ENCODE measurements at places on chromosomes 2 and 18.

GRCh38 chr18:29028560-29028959 is 851.6 kb upstream of the CDH2 start:
- no peak for DNase-seq

GRCh38 chr2:118325321-118325955 is 237.2 kb downstream of the INSIG2 start:
- DNase-seq: no peak

GRCh38 chr2:72893594-72894319 is 6.5 kb downstream of the SPR start:
- DNase-seq: no peak

- DNase-seq: no peak
Observed at GRCh38 chr18:48983793-48984437, 33.1 kb upstream of the SMAD7 start.

DNA sequence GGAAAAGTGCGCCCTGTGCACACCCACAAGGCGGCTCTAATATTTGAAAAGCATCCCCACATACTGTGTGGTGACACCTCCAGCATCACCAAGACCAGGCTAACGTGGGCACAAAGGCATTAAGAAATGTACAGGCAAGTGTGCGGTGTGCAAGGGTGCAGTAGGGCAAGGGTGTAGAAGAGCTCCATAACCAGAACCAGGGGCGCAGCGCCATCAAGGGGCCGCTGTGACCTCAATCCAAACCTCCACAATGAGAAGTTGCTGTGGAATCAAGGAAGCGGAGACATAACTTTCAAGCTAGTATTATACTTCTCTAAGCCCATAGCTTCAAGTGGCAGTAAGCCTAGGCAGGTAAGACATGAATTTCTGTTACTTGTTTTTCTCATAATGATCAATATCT is 13.0 kb downstream of the L3MBTL4 start:
- DNase-seq: no peak

DNA sequence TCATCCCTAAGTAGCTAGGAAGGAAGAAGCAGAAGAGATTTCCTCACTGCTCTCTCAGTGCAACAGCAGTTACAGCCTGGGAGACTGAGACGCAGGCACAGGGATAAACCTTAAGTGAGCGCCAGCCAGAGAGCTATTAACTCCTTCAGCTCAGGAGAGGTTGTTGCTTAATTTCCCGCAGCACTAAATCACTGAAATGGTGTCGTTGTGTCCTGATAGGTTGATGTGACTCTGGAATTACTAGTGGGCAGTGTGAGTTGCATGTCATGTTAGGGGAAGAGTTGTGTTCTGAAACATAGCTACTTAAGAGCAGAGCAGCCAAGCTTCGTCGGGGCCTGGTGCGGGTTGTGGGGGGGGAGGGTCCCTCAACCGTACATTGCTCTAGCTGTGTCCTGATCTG is 225.8 kb downstream of the NAPG start:
- DNase-seq: no peak

DNA sequence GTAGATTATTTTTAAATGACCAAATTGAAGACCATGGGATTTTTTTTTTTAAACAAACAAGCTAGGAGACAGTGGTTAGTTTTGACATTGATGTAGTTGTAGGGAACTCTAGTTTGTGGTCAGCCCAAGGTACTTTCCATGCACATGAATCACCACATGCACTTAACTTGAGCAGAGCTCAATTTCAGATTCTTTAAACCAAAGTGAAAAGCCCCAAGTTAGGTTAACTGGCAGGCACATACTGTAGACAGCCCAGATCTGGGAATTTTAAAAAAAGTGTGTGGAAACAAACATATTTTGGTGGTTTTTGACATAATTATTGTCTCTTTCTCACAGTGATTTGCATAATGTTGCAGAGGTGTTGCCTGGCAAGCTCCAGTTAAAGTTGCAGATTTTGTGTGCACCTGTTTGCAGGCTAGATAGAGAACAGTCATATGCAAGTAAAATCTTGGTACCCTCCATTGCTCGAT is 88.4 kb downstream of the BCL2L11 start:
- DNase-seq: no peak

DNA sequence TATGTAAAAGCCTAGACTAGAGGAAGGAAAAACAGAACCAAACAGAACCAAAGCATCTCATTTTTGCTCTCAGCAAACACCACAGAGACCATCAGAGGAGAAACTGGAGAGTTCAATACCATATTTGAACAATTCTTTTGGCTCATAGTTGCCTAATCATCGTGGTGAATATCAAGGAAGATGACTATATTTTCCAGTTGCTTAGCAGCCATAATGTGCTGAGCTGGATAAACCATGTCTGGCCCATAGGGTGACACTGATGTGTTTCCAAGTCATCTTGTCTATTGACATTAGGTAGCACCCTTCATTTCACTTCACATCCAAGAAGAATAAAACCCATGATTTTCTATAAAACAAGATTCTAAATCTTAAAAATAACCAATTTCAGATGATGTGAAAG is 5.9 kb upstream of the XRCC5 start:
- DNase-seq: no peak

DNA sequence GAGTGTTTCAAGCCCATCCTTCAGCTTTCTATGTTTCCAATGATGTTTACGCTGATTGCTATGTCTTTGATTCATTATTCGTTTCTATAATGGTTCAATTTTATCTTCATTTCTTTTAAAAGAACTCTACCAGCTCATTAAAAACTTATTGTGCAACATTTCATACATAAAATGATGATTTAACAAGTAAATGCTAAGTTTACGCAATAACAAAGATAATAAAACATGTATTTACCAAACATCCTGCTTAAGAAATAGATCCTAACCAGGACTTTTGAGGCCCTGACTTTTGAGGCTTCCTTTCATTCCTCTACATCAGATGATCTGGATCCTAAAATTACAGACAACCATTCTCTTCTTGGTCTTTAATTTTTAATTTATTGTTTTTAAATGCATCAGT is 86.5 kb upstream of the DLGAP1 start:
- DNase-seq: no peak

GRCh38 chr2:15943378-15944280 is 3.3 kb downstream of the MYCN start:
- no peak for DNase-seq

- DNase-seq: no peak
Observed at GRCh38 chr2:3838348-3838747, 135.0 kb downstream of the DCDC2C start.

- no peak for DNase-seq
Observed at GRCh38 chr2:233807966-233808935, 30.1 kb downstream of the MROH2A start.

DNA sequence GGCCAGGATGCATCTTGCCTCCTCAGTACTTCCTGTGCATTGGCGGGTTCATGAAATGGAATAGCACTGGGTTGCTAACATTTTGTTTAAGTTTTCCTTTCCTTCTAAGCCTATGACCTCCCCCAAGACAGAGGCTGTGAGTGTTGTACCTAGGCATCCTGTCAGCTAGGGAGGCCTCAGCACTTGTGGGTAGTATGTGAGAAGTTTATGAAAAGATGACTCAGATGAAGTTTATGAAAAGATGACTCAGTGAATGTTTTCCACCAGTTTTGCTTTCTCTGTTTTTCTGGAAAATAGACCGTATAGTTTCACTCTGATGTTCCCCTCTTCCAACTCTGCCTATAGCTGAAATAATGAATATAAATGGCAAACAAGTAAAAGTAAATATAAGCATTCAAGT is 412.9 kb downstream of the TMEM182 start:
- no peak for DNase-seq

DNA sequence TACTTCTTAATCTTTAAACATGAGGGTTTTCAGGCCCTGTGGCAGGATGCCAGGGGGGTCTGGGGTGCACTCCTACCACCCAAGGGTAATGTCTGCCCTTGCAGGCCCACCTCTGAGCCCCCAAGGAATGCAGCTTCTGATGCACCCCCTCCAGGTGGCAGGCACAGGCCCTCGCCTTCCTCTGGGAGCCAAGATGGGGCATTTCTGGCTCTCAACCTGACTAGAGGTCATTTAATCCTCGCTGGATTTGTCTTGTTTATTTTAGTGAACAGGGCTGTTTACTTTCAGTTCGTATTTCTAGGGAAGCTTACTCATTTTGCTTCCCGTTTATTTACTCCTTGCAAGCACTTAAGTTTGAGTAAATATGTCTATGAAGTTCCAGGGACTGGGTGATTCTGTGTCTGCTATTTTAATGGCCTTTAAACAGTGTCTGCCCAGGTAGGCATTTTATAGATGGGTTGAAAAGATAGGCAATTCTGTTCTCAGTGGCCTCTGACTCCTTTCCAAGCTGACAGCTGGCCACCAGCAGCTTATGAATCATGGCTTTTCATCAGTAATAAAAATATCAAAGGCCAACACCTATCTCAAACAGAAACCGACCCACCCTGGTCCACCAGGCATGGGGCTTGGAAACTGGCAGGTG is 11.1 kb upstream of the DNPEP start:
- no peak for DNase-seq

DNA sequence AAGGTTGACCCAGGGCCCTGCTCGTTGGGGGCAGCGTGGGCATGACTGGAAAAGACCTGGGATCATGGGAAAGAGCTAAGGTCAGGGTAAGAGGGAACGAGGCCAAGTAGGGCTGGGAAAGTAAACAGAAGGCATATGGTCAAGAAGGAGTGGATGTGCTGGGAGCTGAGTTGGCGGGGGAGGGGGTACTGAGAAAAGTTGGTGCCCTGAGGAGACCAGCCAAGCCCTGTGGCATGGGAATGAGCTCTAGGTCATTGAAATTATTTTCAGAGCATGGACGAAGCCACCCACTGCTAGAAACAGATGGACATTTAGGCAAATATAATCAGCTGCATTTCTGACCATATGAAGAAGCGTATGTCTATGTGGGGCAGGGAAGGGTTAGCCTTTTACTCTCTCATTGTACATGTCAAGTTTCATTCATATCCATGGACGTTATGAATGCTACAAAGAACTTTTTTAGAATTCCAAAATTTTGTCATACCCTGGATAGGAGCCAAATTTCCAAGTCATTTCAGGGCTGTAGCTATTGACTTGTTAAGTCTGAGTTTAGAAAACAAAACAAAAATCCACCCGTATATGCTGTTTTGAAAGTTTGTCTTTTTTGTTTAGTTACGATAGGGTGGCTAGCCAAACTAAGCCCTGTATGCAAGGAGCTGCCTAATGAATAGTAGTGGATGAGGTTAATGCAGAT is 19.1 kb downstream of the MAPRE2 start:
- no peak for DNase-seq

DNA sequence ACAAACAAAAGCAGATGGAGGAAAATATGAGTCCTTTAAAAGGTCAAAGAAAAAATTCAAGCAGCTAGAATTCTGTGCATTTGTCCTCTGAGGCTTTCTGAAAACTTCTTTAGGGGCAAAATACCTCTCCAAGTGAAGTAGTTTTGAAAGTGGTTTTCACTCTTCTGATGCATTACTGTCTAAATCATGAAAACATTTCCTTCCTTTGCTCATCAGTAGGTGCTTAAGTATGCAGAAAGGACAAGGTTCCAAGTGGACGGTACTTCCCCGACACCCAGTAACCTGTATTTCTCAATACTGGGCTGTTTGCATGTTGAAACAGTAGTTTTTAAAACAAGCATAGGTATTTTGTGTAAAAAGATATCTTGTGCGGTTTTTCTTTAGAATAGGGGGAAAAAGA is 189.1 kb upstream of the ERBB4 start:
- no peak for DNase-seq

DNA sequence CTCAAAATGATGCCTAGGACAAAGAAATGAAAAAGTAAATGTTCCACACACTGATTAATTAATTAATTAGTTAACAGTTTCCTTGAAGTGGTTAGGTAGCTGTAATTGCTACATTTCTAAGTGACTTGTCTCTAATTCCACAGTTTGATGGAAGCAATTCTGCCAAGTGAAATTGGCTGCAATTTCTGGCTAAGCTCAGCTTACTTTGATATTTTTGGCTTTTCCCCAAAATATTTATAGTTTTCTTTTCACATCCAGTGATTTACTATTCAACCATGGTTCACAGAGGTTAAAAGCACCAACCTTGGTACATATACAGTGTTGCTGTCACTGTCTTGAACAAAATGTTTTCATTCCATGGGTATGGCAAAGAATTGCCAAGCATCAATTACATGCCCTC is 459.5 kb upstream of the CDH20 start:
- no peak for DNase-seq

GRCh38 chr2:112181571-112182290 is 43.5 kb downstream of the FBLN7 start:
- peak; percentile 50 for DNase-seq

- no peak for DNase-seq
Observed at GRCh38 chr2:151796774-151797173, 31.4 kb downstream of the ARL5A start.

DNA sequence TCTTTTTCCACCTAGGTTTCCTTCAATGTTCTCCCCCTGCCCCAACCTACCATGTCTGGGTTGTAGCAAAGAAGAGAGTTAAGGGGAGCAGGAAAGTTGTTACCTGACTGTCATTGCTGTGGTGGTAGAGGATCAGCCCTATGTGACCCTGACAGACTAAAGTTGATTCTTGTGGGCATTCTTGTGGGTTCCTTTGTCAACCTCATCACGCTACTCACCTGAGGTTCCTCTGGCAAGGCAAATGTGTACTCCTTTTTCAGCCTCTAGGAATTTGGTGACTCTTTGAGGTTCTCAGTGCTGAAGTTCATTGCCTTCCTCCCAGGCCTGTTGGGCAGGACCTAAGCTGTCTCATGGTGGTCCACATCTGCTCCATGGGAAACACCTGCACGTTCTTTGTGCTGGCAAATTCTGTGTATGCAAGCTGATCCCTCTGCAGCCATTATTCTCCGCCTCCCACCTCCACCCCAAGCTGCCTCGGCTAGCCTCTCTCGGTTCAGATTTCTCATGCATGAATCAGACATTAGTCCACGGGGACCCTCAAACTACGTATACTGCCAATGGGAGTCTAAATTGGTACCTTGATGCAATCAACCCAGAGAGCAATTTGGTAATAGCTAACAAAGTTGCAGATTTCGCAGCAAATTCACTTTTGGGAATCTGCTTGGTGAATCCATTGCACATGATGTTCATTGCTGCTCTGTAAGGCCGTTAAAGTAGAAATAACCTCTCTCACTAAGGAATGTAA is 1.5 kb upstream of the GMCL1 start:
- no peak for DNase-seq

GRCh38 chr2:232928551-232929302 is 58.7 kb downstream of the SNORC start:
- no peak for DNase-seq

- DNase-seq: no peak
Observed at GRCh38 chr2:129748250-129748649, 231.2 kb upstream of the RAB6C start.

DNA sequence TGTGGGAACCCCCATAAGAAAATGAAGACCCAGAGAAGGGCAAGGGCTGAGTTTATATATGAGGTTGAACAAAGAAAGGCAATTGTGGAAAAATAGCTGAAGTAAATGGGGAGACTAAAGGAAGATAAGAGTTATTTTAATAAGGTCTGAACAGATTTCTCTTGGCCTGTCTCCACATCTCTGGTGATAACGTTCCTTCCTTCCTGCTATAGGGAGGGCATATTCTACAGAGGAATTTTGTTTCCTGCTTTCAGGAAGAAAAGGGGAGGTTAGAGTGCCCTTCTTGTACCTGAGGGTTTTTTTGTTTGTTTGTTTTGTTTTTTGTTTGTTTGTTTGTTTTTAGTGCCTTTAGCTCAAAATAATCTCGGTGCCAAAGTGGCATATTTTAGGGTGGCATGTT is 31.6 kb downstream of the MOGAT1 start:
- no peak for DNase-seq

GRCh38 chr2:69546646-69547045 is 96.9 kb downstream of the AAK1 start:
- no peak for DNase-seq

All from stimulated activated CD4-positive, alpha-beta T cell treated with anti-CD3 and anti-CD28 coated beads, Interleukin-12 subunit alpha, Interleukin-12 subunit beta, amount 100 ng/mL, for 24 hours (primary cell).